ENCODE measurements at places on chromosomes 7 and 10.

GRCh38 chr7:132742189-132742612, 165.9 kb upstream of the PLXNA4 start:
- peak; percentile 97 for DNase-seq

GRCh38 chr7:125491137-125491536, 561.5 kb upstream of the POT1 start:
- no peak for DNase-seq

DNA sequence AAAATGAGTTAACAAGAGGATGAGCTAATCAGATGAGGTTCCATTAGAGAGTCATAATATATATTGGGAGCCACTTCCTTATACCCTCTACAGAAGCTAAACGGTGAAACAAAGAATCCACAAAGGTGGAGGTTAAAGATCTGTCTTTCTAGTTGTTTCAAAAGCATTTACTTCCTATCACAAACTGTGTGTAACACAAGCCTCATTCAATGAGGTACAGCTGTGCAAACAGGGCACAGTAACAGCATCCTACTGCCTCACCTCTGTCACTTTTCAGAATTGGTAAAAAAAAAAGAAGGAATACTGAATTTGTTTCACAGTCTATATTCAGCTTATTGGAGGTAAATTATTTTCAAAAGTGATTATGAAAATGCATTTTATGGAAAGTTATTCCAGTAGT, 128.7 kb downstream of the AGMO start:
- DNase-seq = no peak

GRCh38 chr10:70901276-70901878, 13.0 kb upstream of the PCBD1 start:
- DNase-seq = no peak

GRCh38 chr7:143258831-143259230, 4.4 kb upstream of the GSTK1 start:
- no peak for DNase-seq

- no peak for DNase-seq
These were observed 64.5 kb upstream of the PODXL start for GRCh38 chr7:131620673-131621609.

DNA sequence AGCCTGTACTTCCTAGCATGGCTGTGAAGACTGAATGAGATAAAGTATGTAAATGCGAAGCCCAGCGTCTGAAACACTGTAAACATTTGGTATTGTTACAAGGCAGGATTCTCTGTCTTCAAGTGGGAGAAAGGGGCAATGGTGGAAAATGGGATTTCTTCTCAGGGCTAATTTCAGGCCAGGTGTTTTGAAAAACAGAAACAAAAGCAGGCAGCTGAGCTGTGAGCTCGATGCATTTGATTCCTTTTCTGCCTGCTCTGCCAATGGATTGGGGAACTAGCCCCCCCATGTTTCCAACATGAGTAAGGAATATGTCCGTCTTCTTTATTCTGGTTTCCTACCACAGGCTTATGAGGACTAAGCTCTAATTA, 732.1 kb upstream of the AUTS2 start:
- no peak for DNase-seq

- no peak for DNase-seq
These were observed 37.3 kb upstream of the HABP2 start for GRCh38 chr10:113515601-113516000.

GRCh38 chr10:115814542-115814941, 458.5 kb downstream of the GFRA1 start:
- no peak for DNase-seq

- peak; percentile 58 for DNase-seq
These were observed 686 bp downstream of the ABI1 start for GRCh38 chr10:26860102-26860442.

GRCh38 chr7:100007887-100008286, 7.5 kb upstream of the ZKSCAN1 start:
- DNase-seq = no peak

DNA sequence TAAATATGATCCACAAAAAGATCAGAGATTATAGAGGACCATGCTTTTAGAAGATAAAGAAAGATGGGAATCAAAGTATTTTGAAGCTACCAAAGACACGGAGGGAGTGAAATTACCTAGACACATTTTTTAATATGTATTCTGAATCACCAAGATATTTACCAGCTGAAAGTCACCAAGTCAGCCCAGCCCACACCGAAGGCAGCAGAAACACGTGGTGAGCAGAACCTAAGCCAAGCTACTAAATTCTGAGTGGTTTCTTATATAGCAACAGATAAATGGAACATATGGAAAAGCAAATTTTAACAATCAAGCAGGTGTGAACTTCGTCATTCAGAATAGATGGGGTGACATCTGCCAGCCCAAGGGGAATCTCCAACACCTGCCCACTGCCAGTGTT, 134.7 kb upstream of the AKR1E2 start:
- peak; percentile 64 for DNase-seq

- peak; percentile 38 for DNase-seq
These were observed 615 bp downstream of the ARHGAP12 start for GRCh38 chr10:31927884-31928548.

- DNase-seq = no peak
These were observed 47.7 kb downstream of the ZNF277 start for GRCh38 chr7:112254156-112254555.

- peak; percentile 80 for DNase-seq
These were observed 61.0 kb downstream of the TES start for GRCh38 chr7:116271161-116271913.

DNA sequence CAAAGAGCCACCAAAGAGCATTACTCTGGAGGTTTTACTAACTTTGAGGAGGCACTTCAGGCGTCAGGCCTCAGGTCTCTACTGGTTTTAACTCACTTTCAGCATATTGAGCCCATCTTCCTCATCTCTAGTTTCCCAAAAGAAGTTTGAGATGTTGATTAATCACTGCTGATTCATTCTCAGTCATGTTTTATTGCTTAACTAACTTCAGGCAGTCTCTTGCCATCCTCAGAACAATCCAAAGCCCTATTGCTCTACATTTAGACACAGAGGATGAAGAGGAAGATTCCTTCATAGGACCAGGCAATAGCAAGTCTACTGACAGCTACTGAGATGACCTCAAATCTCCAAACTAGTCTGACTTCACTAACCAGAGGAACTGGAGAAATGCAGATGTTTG, 39.1 kb upstream of the BET1 start:
- DNase-seq = peak; percentile 62
